ENCODE measurements at places on chromosomes 5 and 9.

GRCh38 chr9:129835860-129836223 lies 584 bp downstream of the USP20 start:
- DNase-seq = no peak

GRCh38 chr9:124292696-124293593 lies 35.2 kb downstream of the NEK6 start:
- no peak for DNase-seq

DNA sequence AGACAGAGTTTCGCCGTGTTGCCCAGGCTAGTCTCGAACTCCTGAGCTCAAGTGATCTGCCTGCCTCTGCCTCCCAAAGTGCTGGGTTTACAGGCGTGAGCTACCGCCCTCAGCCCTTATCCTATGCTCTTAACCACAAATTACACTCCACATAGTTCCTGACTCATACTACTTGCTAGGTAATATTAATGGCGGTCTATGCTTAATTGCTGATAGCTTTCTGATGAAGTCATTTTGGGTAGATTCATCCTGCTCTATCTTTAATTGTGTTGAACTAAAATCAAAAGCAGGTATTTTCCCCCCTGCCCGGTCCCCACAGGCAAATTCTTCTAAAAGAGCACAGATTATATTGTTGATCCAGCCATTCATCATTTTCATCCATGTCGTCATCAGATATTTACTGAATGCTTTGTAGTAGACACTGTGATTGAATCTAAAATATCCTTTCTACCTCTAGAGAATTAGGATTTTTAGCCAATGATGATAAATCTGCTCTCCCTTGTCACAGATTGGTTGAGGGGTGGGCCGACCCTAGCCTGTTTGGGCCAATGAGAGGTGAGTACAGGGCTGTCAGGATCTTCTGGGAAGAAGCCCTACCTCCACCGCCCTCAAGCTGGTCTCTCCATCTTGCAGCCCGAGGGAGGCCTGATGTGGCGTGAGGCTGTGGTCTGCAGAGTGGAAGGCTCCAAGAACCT lies 144.8 kb downstream of the NR3C1 start:
- DNase-seq = no peak

- DNase-seq = no peak
Observed at GRCh38 chr9:131603199-131603598, 57.9 kb downstream of the PRRT1B start.

- no peak for DNase-seq
Observed at GRCh38 chr9:19516348-19516747, 107.5 kb downstream of the ACER2 start.

GRCh38 chr9:91917436-91917835 lies 32.6 kb downstream of the ROR2 start:
- no peak for DNase-seq

GRCh38 chr5:17837757-17838156 lies 203.5 kb downstream of the TAF11L14 start:
- DNase-seq = no peak

DNA sequence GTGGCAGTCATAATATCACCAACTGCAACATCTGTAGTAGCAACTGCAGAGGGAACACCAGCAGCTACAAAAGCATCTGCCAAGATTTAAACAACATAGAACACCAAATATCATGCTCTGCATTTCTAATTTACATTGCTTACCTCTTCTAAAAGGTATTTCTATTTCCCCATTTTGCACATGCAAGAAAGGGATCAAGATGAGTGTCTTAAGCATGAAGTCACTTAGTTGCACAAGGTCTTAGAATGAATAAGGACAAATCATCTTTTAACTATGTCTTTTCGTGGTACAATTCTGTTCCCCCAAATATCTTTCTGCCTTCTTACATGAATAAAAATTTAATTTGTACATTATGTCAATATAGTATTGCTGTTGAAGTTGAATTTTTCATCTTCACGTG lies 1746.4 kb downstream of the EFNA5 start:
- no peak for DNase-seq

- no peak for DNase-seq
Observed at GRCh38 chr5:15796557-15796956, 296.6 kb downstream of the FBXL7 start.

DNA sequence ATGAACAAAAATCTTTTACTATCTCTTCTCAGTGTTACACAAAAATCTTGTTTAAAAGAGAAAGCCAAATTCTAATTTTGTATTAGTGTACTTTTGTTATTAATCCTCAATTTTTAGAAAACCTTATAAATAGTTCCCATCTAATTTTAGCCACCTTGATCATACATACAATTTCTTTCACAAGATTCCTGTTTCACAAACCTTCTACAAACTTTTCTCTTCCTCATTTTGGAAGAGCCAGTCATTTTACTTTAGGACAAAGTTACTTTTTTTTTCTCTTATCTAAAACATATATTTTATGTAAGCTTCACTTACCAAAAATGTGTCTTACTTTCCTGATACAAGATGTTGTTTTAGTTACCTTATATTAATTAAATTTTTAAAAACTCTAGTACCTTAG lies 161.3 kb downstream of the YIPF5 start:
- no peak for DNase-seq

DNA sequence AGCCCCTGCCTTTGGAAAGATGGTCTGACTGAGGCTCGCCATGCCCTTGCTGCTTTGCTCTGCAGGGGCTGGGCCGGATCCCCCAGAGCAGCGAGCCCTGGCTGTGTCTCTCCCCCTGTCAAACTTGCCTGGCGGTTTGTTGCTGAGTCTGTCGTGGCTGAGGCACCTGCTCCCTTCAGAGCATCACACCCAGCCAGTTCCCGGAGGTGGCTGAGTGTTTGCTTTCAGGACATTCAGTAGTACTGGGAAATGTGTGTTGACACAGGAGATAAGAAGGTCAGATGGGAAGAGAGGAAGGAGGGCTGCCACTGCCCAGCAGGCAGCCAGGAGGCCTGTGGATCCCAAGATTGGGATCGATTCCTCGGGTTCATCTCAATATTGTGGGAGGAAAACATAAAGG lies 62.9 kb downstream of the GADD45G start:
- DNase-seq = no peak

GRCh38 chr9:38689678-38690077 lies 30.3 kb downstream of the FAM240B start:
- DNase-seq = no peak

GRCh38 chr5:56340196-56340980 lies 107.3 kb upstream of the ANKRD55 start:
- DNase-seq = no peak

GRCh38 chr5:132961887-132962286 lies 1.5 kb downstream of the AFF4 start:
- peak; percentile 30 for DNase-seq

DNA sequence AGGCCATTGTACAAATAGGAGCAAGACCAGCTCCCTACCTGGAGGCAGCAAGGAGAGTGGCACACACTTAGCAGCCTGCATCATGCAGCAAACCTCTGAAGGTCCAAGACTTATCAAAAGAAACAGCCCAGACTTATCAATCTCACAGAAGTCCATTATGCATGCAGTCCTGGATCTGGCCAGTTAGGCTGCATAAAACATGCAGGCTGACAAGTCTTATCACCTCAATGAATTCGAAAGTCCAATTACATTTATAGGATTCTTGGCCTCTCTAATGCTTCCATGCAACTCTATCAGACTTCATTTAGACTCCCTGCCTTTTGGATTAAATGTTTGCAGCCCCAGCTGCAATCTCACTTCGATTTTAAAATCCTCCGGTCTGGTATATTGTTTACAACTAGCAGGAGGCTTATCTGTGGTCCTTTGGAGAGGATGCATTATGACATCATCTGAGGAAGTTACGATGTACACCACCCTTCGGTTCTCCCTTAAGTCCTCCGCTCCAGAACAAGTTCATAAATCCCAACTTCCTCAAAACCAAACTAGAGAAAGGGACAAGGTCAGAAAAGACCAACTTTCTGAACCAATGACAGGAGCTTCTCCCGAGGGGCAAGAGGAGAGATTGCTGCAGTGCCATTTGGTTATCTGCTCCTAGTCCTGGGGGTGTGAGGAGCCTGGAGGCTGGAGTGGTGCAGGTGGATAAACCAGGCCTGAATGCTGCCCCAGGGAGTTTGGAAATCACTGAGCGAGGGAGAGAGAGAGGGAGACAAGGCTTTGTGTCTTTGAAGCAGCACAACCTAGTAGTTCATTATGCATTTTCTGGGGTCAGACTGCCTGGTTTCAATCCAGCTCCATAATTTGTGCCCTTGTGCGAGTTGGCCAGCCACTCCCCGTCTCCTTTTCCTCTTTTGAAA lies 313.9 kb downstream of the TLE1 start:
- DNase-seq = no peak

GRCh38 chr9:98809311-98810101 lies 2.0 kb downstream of the GALNT12 start:
- no peak for DNase-seq

GRCh38 chr5:111513131-111513520 lies 791 bp upstream of the STARD4 start:
- no peak for DNase-seq

GRCh38 chr9:80881940-80882339 lies 807.4 kb downstream of the TLE1 start:
- no peak for DNase-seq

GRCh38 chr9:31597977-31598376 lies 786.5 kb upstream of the ACO1 start:
- no peak for DNase-seq

GRCh38 chr9:136644343-136644592 lies 18.4 kb upstream of the EGFL7 start:
- no peak for DNase-seq

DNA sequence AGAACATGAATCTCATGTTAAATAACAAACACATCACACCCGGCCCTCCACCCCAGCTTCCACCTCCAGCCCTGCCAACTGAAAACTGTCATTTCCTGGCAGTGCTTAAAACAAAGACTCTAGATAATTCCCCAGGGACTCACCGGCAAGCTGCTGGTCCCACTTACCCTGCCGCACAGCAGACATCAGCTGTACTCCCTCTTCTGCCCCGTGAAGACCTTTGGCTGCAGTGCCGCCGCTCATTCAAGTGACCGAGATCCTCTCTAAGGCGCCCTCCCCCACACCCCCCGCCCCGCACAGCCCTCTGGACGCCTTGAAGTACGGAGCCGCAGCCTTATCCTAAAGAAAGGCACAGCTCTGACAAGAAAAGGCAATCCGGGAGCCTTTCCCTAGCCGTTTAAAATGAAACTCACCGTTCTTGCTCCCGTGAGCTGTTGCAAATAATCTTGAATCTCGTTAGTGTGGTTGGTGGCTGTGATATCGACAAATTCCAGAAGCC lies 434 bp downstream of the GLRX start:
- DNase-seq = peak; percentile 94

- DNase-seq = no peak
Observed at GRCh38 chr9:18441261-18441660, 32.7 kb upstream of the ADAMTSL1 start.

- peak; percentile 83 for DNase-seq
Observed at GRCh38 chr5:63131626-63132285, 553.1 kb downstream of the LRRC70 start.

DNA sequence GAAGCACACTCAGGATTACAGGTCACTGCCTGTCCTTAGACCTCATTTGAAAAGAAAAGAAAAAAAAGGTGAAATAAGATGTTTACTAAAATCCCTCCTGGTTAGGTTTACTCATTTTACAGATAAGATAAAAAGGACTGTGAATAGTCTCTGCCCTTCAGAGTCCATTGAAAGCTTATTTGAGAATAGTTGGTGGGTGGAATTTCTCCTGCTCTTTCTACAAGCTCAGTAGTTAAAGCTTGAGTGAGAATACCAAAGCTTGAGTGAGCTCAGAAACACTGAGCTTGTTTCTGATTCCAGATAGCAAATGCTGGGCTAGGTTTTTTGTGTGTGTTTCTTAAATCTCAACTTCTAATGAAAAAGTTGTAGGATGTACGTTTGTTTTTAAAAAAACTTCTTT lies 106.7 kb downstream of the SLF1 start:
- no peak for DNase-seq

DNA sequence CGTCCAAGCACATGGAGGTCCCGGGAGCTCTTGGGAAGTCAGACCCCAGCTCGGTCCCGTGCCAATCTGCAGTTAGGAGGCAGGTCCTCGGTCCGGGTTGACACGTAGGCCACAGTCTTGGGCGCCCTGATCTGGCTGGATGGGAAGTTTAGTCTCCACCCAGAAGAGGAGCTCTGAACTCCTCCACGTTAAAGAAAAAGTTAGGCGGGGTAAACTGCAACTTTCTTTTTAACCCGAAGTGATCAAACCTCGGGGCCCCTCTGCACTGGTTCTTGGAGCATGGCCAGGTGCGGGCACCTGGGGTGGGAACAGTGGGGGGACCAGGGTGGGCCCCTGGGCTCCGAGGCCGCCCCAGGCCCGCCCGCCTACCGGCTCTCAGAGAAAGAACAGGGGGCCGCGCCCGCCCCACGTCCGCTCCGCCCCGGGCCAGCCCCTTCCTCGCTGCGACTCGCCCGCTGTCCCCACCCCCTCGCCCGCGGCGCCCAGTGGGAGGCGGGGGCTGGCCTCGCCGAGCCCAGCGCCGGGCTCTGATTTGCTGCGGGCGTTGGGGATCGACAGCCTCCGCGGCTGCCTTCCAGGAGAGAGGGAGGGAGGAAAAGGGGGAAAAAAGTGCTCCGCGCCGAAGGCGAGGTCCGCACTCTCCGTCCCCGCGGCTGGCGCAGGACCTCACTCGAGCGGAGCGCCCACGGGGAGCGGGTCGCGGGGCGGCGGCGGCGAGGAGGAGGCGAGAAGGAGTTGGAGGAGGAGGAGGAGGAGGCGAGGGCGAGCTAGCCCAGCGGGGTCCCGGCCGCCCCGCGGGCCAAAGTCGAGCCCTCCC lies at the start of gene COL5A1:
Gene COL5A1, plus strand, starts transcription at position 631 of the 817 bp plus-strand sequence. CDS start 385 bp downstream, outside the sequence.
- DNase-seq = peak; percentile 68

DNA sequence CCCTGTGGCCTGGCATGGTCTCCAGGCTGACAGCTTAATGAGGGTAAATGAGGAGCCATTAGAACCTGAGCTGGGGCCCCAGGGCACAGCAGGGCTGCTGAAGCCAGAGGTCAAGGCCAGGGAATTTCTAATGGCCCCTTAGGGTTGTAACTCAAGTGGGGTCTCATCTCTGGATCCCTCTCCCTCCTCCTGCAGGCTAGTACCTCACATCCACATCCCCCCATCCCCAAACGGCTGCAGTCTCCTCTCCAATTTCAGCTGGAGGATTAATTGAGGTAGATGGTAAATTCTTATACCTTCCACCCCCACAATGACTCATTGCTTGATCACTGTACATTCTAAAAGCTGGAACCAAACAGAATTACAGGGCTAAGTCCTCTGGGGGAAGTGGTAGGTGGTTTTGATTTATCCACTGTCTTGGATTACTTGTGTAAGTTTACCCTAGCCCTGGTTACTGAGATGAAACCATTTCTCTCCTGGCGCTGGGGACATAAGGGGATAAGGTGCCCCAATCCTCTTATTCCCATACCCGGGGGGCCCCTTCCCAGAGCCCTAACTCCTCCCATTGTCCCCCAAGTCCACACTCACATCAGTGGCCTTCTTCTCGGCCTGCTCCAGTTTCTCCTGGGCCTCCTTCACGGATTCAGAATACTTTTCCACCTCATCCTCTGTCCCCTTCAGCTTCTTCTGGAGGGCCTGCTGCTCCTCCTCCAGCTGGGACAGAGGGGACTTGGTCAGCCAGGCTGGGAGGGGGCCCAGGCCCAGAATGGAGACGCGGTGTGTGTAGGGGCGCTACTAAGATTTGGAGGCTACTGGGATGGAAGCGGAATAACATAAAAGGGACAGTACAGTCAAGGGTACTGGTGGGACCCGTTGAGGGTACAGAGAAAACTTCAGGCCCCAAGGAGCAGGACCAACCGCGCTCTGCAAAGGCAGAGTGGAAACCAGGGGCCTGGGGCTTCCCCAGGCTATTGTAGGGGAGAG lies 875 bp downstream of the TPM2 start:
- DNase-seq = peak; percentile 67

Data from kidney capillary endothelial cell (primary cell).